ENCODE measurements at places on chromosomes 5 and 9. TPM values are rescaled to one million over a fixed set of nuclear protein-coding genes. Genes with fewer than 3 reads are reported as not detected.

Gene FOXD4L6
- not detected for total RNA-seq

Gene SLC34A1
- total RNA-seq: not detected

Gene RNF180
- 2.0 TPM for total RNA-seq

Gene GABRA6
- not detected for total RNA-seq

Gene DMGDH
- 2.5 TPM for total RNA-seq

Gene KIF24
- 0.50 TPM for total RNA-seq

Gene NIM1K
- total RNA-seq: 9.1 TPM

All from smooth muscle cell of trachea (primary cell).